ENCODE measurements at places on chromosomes 4 and X. TPM values are rescaled to one million over a fixed set of nuclear protein-coding genes. Genes with fewer than 3 reads are reported as not detected.
A peak's percentile ranks its signal among the peaks of the same experiment; 100 is the strongest.

Gene RHOH
- 1.5 TPM for total RNA-seq

Gene MAGED4
- 2.9 TPM for total RNA-seq

Gene TLR8
- total RNA-seq, result 0.08 TPM

Gene ARMCX1
- total RNA-seq, result 16.7 TPM

Gene PDGFRA
- 17.8 TPM for total RNA-seq

Gene C4orf36
- 2.8 TPM for total RNA-seq

Gene GABRQ
- 0.32 TPM for total RNA-seq

Gene TAPT1
- total RNA-seq, result 31.0 TPM

GRCh38 chr4:86058621-86059020 lies 301.2 kb downstream of the MAPK10 start:
- no peak for DNase-seq

GRCh38 chr4:3524920-3525319 lies 7.3 kb downstream of the LRPAP1 start:
- DNase-seq, result peak; percentile 68

DNA sequence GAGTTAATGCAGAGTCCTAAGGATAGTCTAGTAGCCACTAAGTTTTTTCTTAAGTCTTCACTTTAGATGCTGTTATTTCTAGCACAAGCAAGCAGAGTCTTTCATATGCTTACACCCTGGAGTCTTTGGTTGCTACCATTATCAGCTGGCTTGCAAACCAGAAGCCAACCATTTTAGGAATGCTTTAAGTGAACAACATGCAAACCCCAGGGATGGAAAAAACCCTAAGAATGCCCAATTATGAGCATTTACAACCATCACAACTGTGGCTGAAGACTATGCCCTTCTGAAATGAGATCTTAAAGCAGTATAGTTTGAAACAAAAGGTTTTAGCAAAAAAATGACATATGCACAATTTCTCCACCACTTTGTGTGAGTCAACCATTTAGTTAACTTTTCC lies 6.6 kb downstream of the MID1IP1 start:
- no peak for DNase-seq

GRCh38 chr4:2794486-2795299 lies 1.8 kb downstream of the SH3BP2 start:
- peak; percentile 56 for DNase-seq

- DNase-seq, result no peak
Measured at GRCh38 chr4:154487145-154487544, 4.5 kb downstream of the DCHS2 start.

DNA sequence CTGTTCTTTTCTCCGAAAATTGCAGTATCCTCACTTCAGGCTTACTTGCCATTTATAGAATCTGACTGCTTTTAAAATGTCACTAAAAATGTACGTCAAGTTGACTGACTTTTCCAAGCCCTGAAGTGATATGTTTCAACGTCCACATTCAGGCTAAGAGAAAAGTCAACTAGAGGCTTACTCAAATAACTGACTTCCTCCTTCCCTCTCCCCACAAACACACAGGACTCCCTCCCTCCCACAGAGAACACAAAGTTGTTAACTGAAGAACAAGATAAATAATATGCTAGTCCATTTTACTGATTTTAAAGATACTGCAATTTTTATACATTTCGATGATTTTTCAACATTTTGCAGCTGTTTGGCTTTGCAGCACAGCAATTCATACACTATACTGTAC lies 13.8 kb upstream of the CDKL2 start:
- no peak for DNase-seq

GRCh38 chrX:70455366-70456202 lies 10.9 kb downstream of the DLG3 start:
- no peak for DNase-seq

DNA sequence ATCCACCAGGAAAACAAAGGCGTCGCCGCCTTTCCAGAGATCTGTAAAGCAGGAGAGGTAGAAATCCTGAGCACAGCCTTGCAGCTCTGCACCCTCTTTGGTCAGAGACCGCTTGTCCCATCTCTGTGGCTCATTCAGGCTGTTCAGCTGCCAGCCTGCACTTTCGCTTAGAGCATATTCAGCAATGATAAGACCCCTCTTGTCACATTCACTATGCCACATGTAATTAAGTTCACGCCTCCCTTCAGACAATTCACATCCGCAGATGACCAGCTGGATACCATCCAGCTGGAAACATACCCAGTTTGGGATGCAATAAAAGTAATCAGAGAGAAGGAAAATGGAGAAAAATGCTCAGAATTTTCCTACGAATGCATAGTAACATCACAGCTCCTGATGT lies 335.4 kb downstream of the UNC5C start:
- no peak for DNase-seq

DNA sequence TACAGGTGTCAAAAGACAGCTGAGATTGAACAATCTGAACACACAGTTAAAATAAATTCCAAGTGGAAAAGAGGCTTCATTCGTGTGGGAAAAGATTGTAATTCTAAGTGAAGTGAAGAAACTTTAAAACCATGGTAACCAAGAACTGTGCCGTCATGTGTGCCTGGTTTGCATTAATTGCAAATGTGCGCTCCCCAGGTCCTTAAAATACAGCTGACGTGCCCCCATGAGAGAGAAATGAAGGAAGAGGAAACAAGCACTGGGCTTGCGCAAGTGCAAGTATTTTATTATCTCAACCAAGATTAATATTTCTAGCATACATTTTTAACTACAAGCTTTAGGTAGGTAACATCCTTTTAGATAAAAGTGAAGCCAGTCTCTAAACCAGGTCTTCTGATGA lies 92.5 kb downstream of the PARM1 start:
- DNase-seq, result no peak

DNA sequence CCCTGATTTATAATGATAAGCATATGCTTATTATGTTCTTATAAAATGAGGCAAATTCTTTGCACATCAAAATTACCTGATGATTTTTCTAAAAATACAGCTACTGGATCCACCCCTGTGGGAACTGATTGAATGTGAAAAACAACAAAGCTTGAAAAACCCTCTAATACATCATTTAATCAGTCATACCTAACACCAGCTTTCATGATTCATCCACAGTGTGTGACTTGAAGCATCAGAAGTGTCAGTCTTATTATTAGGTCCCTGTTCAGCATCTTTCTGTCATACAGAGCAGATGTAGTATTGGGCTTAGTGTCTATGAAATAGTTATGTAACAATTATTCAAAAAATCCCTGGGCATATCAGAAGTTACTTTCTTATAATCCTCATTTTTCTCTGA lies 671.3 kb upstream of the GALNT7 start:
- no peak for DNase-seq

- no peak for DNase-seq
Measured at GRCh38 chrX:39211501-39211900, 410.2 kb downstream of the MID1IP1 start.

DNA sequence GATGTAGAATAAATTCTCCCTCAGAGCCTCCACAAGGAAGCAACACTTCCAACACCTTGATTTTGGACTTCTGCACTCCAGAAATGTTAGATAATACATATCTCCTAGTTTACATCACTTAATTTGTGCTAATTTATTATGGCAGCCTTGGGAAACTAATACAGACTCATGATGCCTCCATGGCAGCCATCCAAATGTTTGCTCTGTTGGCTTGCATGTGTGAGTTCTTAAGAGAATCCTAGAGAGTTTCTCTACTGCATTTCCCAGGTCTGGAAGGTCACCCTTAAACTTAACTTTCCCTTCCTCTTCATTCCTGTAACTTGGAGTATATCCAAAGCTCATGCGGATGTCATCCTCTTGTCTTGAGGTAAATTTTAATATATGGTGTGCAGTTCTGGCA lies 956.1 kb downstream of the ADGRL3 start:
- DNase-seq, result no peak

DNA sequence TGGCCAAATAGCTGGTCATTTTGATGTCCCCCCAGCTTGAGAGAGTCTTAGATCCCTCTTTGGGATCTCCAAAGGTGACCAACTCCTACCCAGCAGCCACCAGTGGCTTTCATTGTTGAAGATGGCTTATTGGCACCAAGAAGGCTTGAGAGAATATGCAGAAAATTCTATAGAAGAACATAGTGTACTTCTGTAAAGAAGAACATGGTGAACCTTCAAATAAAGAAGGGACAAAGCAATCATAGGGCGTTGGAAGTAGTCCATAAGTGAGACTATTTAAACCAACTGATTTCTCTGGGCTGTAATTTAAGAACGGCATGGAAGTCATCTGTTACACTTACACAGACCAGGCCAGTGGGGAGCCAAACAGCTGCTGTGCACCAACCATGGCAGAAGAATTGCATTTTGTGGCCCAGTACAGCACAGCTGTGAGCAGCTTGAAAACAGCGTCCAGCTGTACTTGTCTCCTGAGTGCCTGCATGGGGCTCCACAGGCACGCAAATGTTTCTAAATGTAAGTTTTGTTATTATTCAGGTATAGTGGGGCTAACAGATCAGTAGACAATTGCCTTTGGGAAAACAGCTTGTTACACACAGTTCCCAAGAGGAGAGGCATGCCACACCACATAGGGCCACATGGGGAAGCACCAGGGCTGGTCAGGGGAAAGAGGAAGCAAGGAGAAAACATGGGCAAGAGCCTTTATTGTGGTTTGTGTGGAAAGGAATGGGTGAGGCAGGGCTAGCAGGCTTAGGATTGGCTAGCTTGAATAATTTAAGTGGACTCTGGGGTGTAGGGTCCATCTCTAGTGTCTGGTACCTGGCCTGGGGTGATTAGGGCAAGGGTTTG lies 125.0 kb downstream of the ARHGAP6 start:
- no peak for DNase-seq

- no peak for DNase-seq
Measured at GRCh38 chr4:57448901-57449300, 338.7 kb upstream of the IGFBP7 start.

GRCh38 chrX:96682516-96682915 lies 2.1 kb upstream of the DIAPH2 start:
- DNase-seq, result no peak

- DNase-seq, result no peak
Measured at GRCh38 chr4:56961107-56961500, 16.3 kb downstream of the NOA1 start.

GRCh38 chr4:158667651-158668198 lies 4.0 kb downstream of the C4orf46 start:
- no peak for DNase-seq

All from lower leg skin (tissue), 4 donors.